ENCODE measurements at places on chromosomes 11 and 22. TPM values are rescaled to one million over a fixed set of nuclear protein-coding genes. Genes with fewer than 3 reads are reported as not detected.

The CATSPER1 gene
- not detected for polyA plus RNA-seq

- no peak overlapping the region for H3K4me3 ChIP-seq
- peaks cover 3% of the 10 kb centered on the region for H3K4me1 ChIP-seq
- no peak for DNase-seq
- H3K36me3 ChIP-seq: no peaks in the 10 kb centered on the region
- H3K27ac ChIP-seq: no peak overlapping the region
- no peaks in the 10 kb centered on the region for H3K27me3 ChIP-seq
Measured at GRCh38 chr11:10727146-10727851, 23.7 kb upstream of the CTR9 start.

- H3K4me3 ChIP-seq: no peak overlapping the region
- no peak for DNase-seq
- H3K27ac ChIP-seq: no peak overlapping the region
- no peaks in the 10 kb centered on the region for H3K4me1 ChIP-seq
- no peaks in the 10 kb centered on the region for H3K36me3 ChIP-seq
Measured at GRCh38 chr22:20808844-20809243, 34.9 kb downstream of the SERPIND1 start.

The CALCB gene
- polyA plus RNA-seq: 0.02 TPM

DNA sequence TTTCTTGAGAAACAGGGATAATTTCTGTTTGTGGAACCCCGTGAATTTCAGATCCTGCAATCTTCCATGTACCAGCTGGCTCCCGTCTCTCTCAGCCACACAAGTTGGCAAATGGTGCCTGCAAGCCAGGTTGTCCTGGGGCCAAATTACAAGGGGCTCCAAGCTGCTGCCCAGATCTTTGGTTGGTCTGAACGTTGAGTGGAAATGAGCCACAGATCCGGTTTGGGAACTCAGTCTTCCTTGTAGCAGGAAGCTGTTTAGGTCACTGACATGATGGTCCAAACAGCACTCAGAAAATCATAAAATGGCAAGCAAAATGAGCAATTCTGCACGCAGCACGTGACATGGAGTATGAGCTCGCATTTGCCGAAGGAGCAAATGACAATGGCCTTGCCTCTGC lies 1496.4 kb downstream of the TBC1D22A start:
- no peak overlapping the region for H3K27ac ChIP-seq
- no peaks in the 10 kb centered on the region for H3K4me1 ChIP-seq
- no peak for DNase-seq
- no peaks in the 10 kb centered on the region for H3K36me3 ChIP-seq
- no peak overlapping the region for H3K4me3 ChIP-seq

DNA sequence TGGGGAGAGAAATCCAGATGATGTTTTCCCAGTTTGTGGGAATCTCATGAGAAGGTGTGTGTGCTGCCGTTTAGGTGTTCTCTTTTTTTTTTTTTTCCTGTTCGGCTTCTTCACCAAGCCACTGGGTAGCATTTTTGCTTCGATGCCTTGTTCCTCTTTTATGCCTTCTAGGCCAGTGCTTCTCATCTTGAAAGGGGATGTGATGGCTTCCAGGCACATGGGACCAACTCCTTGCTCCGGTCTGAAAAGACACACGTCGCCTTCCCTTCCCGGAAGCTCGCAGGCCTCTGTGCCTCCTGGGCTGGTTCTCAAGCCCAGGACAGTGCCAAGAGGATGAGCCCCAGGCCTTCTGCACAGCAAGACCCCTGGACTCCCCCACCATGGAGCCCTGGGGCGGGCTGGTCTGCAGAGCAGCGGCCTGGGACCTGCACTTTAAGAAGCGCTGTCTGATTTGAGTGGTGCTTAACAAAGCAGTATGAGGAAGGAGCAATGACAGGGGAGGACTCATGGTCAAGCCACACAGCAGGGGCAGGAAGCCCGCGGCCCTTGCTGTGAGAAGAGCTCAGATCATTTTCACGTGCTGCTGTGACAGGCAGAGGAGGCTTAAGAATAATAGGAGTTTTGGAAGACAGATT lies 158.8 kb downstream of the MPPED1 start:
- H3K27me3 ChIP-seq: no peaks in the 10 kb centered on the region
- no peaks in the 10 kb centered on the region for H3K36me3 ChIP-seq
- H3K4me1 ChIP-seq: no peaks in the 10 kb centered on the region
- no peak overlapping the region for H3K4me3 ChIP-seq

GRCh38 chr22:37777122-37777687 lies 30.5 kb upstream of the GCAT start:
- peak; percentile 56 for DNase-seq
- H3K4me1 ChIP-seq: peaks cover 10% of the 10 kb centered on the region
- H3K4me3 ChIP-seq: no peak overlapping the region
- H3K27me3 ChIP-seq: no peaks in the 10 kb centered on the region
- H3K27ac ChIP-seq: no peak overlapping the region

Data from ovary (tissue), 10 donors.